Frontal cortex (tissue), 4 donors: ENCODE measurements at places on chromosomes 12 and 14. TPM values are rescaled to one million over a fixed set of nuclear protein-coding genes. Genes with fewer than 3 reads are reported as not detected.

ENDOU gene
- total RNA-seq: not detected

LBHD2 gene
- total RNA-seq: not detected

FGD4 gene
- total RNA-seq: 81.9 TPM

PSEN1 gene
- total RNA-seq: 72.2 TPM

RASSF8 gene
- total RNA-seq: 19.2 TPM

GUCY2C gene
- total RNA-seq: under 0.01 TPM

SMOC1 gene
- total RNA-seq: 12.2 TPM
